ENCODE measurements at places on chromosomes 11 and 22. TPM values are rescaled to one million over a fixed set of nuclear protein-coding genes. Genes with fewer than 3 reads are reported as not detected.

GRCh38 chr11:35631891-35632290 is 13.6 kb downstream of the FJX1 start:
- no peaks in the 10 kb centered on the region for H3K36me3 ChIP-seq
- DNase-seq, result no peak
- H3K4me3 ChIP-seq, result no peak overlapping the region
- H3K27me3 ChIP-seq, result peaks cover 40% of the 10 kb centered on the region

DNA sequence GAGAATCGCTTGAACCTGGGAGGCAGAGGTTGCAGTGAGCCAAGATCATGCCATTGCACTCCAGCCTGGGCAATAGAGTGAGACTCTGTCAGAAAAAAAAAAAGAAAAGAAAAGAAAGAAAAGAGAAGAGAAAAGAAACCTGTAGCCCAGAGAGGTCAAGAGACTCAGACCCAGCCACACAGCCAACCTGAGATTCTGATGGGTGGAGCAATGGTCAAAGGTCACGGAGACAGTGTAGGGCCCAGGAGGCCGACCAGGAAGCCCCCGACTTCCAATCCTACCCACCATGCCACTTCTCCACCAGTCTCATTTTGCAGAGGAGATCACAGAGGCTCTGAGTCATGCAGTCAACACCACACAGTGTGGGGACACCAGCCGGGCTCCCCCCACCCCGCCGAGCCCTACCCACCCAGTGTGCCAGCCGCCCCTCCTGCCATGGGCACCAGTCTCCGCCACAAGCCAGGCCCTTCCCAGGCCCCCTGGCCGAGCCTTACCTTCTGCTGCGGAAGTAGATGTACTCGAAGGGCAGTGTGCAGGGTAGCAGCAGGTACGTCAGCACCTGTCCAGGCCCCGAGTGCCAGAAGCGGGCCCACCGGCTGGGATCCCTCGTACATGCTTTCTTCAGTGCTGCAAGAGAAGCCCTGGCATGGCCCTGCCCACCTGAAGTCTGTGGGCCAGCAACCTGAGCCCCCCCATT is 7.9 kb downstream of the PNPLA5 start:
- H3K4me1 ChIP-seq, result no peaks in the 10 kb centered on the region
- H3K27me3 ChIP-seq, result peaks cover 8% of the 10 kb centered on the region
- no peak overlapping the region for H3K4me3 ChIP-seq
- H3K27ac ChIP-seq, result no peak overlapping the region

TMEM135 gene
- total RNA-seq, result 30.0 TPM

CCDC157 gene
- 2.4 TPM for total RNA-seq
